ENCODE measurements at places on chromosomes 4 and X.
A peak's percentile ranks its signal among the peaks of the same experiment; 100 is the strongest.

DNA sequence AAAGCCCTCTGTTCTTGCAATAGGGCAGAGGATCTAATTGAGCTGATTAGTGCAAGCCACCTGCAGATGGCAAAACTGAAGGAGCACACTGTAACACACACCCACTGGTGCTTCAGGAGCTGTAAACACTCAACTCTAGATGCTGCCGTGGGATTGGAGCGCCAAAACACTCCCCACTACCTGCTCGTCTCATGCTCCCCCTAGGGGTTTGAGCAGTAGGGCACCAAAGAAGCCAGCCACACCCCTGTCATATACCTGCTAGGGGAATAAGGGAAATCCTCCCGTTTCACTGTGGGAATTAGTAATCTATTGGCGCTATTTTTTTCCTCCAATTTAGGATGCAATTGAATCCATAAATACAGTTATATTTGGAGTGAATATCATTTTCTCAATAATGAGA lies 360.2 kb downstream of the GLUD2 start:
- no peak for DNase-seq

DNA sequence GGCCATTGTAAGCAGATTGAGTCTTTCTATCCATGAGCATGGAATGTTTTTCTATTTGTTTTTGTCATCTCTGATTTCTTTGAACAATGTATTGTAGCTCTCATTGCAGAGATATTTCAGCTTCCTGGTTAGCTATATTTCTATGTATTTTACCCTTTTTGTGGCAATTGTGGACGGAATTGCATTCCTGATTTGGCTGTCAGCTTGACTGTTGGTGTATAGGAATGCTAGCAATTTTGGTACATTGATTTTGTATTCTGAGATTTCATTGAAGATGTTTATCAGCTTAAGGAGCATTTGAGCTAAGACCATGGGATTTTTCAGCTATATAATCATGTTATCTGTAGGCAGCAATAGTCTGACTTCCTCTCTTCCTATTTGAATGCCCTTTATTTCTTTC lies 154.6 kb downstream of the GUCY2F start:
- no peak for DNase-seq

DNA sequence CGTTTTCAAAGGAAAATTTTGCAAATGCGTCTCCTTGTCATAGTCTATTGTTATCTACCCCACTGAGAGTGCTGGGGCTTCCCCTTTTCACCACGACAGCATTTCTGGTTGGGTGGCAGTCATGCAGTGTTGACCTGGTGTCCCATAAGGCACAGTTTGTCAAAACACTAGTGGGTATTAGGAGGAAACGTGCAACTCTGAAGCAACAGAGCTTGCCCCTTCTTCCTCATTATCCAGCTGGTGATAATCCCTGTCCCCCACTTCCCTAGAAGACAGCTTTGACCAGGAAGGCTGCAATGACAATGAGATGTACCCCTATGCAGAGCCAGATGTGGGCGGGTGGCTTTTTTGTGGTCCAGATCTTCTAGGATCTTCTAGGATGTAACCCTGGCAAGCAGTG lies 1.8 kb downstream of the TBC1D1 start:
- DNase-seq = no peak

GRCh38 chrX:77597090-77597489 lies 149.9 kb downstream of the FGF16 start:
- DNase-seq = no peak

DNA sequence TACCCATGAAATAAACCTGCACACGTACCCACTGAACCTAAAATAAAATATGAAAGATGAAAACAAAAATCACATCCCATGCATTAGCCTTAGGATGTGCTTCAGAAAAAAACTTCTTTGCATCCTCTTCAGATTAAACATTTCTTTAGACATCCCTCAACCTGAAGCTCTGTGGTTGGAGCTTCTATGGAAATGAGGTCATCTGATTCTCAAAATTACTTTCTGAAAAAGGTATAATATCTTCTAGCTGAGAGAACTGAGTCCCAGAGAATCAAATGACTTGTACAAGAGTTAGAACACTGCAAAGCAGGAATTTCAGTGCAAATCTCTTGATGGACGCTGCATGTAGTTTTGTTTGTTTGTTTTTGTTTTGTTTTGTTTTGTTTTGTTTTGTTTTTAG lies 19.1 kb upstream of the ANTXR2 start:
- DNase-seq = no peak

- no peak for DNase-seq
These were observed 296.3 kb upstream of the ATOH1 start for GRCh38 chr4:93532234-93532633.

DNA sequence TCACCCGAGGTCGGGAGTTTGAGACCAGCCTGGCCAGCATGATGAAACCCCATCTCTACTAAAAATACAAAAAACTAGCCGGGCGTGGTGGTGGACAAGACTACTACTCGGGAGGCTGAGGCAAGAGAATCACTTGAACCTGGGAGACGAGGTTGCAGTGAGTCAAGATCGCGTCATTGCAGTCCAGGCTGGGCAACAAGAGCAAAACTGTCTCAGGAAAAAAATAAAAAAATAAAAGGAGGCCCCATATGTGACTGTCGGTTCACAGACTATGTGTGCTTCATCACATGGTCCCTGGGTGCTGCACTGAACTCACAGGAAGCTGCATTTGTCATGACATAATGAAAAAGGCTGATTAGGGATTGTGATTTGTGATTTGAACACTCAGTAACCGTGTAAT lies 6.4 kb downstream of the TRIML1 start:
- DNase-seq = no peak

DNA sequence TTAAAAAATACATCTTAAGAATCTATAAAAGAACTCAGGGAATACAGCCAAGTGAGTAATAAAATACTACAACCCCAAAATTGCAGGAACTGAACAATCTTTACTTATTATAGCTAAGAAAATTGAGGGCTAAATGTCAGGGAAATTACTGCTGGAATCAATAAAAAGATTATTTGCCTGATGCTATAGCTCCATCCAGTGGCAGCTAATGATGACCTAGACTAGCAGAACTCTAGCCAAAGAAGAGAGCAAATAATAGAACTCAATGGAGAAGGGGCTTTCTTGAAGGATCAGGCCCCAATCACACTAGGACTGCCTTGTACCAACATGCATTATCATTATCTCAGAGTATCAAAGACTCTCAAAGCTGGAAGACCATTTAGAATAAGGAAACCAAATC lies 85.0 kb upstream of the FAM241A start:
- DNase-seq = no peak

DNA sequence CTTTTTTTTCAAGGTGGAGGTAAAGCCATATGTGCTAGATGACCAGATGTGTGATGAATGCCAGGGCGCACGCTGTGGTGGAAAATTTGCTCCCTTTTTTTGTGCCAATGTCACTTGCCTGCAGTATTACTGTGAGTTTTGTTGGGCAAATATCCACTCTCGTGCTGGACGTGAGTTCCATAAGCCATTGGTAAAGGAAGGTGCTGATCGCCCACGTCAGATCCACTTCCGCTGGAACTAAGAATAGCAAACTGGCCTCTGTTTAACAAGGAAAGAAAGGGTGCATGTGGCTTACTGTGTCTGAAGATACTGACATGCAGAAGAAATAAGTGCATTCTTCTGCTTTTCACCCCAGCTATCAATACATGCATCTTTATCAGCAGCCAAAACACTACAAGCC lies 63.9 kb downstream of the CPEB2 start:
- no peak for DNase-seq

- DNase-seq = peak; percentile 73
These were observed 2.3 kb downstream of the ZNF827 start for GRCh38 chr4:145936142-145936996.

GRCh38 chr4:55416176-55416575 lies 20.4 kb downstream of the TMEM165 start:
- DNase-seq = no peak

DNA sequence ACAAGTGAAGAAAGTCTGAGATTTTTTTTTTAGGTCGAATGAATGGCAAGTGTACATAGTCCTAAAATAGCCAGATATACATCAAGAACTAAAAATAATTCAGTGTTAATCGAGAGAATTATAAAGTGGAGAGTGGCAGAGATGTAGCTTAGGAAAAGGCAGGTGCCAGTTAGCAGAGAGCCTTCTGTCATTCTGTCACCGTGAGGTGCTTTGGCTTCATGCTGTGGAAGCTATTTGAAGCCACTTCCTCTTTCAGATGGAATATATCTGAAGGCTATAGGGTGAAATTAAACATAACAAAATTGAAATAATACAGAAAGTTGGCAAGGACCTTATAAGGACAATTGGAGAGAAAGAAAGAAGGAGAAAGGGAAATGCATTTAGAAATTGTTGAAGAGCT lies 756.3 kb downstream of the CCSER1 start:
- DNase-seq = no peak

- no peak for DNase-seq
These were observed 488.3 kb downstream of the SPRY1 start for GRCh38 chr4:123884922-123885321.

Measured in substantia nigra (tissue), 51 donors.